ENCODE measurements at places on chromosomes 6 and 20. TPM values are rescaled to one million over a fixed set of nuclear protein-coding genes. Genes with fewer than 3 reads are reported as not detected.

Gene VGLL2
- total RNA-seq, result 0.46 TPM

Gene LTB
- 0.46 TPM for total RNA-seq

Gene EEF1E1
- 42.4 TPM for total RNA-seq

Gene TCF21
- under 0.01 TPM for total RNA-seq
